ENCODE measurements at places on chromosomes 11 and 22. TPM values are rescaled to one million over a fixed set of nuclear protein-coding genes. Genes with fewer than 3 reads are reported as not detected.

Gene HEPACAM
- not detected for total RNA-seq

GRCh38 chr22:41893591-41894375 is 21.1 kb downstream of the SHISA8 start:
- no peak for DNase-seq

GRCh38 chr22:35726933-35727332 is 9.3 kb downstream of the APOL5 start:
- DNase-seq: no peak

DNA sequence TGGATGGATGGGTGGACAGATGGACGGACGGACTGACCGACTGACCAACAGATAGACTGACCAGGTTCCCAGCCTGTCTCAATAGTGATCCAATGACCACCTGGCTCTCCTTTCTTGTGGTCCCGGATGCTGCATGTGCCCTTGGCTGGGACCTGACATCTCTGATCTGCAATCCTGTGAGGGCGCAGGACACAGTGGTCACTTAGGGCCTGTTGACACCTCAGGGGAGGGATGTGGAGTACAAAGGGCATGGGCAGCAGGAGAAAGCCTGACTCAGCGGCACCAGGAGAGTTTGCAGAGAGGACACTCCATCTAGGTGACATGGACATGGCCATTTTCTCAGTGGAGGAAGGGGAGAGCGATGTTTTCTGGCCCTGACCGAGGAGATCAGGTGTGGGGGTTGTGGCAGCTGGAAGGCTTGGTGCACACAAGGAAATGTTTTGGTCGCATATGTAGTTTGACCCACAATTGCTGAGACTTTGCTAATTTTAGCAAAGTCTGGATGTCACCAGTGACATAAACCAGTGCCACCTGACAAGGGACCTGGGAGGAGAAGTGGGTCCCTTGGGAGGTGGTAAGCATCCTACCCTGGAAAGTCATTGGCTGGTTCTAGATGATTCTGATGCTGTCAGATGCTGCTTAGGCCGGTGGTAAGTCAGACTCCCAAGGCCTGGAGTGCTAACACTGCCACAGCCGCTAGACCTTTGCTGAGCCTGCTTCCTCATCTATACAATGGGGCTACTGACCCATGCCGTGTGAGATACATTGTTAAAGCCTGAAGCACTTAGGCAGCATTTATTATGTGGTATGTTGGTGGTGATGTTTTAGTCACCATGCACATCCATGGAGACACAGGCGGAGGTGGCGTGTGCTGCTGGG is 50.7 kb downstream of the CD82 start:
- DNase-seq: no peak
